Renal cortical epithelial cell (primary cell): ENCODE measurements at places on chromosomes 13 and 19.

- no peak for DNase-seq
Observed at GRCh38 chr13:69423844-69424243, 683.8 kb upstream of the ATXN8OS start.

DNA sequence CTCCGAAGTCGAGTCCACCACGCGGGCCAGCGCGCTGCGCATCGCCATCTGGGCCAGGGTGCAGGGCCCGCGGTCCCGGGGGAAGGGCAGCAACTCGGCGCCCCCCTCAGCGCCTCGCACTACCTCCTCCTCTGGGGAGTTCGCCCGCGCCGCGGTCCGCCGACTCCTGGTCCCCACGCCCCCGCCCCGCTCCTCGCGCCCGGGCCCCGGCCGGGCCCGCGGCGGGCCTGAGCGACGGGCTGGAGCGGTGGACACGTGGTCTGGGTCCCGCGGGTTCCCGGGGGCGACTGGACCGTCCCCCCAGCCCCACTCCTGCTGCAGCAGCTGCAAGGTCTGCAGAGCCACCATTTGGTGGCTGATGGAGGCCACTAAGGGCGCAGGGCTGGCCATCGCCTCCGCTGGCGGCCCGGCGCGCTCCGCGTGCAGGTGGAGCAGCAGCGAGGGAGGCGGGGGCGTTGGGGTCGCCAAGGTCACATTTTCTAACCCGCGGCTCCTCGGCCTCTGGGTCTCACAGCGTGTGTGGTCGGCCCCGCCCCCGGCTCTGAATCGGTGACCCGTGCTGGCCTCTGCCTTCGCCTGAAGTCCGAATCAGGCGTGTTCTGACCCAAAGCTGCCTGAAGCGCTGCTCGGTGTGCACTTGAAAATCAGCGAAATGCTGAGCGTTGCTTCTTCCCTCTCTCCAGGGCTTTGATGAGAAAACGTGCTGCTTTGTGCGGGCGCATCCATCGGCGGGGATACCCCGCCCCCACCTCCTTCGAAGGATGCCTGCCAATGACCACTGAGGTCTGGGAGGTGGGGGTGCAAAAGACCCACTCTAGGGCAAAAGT is at the start of gene DLEU7:
DLEU7 (minus strand) TSS at position 436 of the 827 bp plus-strand sequence; CDS start at position 390, 46 bp downstream.
- no peak for DNase-seq

- DNase-seq = no peak
Observed at GRCh38 chr19:784541-784940, 12.7 kb upstream of the PTBP1 start.

DNA sequence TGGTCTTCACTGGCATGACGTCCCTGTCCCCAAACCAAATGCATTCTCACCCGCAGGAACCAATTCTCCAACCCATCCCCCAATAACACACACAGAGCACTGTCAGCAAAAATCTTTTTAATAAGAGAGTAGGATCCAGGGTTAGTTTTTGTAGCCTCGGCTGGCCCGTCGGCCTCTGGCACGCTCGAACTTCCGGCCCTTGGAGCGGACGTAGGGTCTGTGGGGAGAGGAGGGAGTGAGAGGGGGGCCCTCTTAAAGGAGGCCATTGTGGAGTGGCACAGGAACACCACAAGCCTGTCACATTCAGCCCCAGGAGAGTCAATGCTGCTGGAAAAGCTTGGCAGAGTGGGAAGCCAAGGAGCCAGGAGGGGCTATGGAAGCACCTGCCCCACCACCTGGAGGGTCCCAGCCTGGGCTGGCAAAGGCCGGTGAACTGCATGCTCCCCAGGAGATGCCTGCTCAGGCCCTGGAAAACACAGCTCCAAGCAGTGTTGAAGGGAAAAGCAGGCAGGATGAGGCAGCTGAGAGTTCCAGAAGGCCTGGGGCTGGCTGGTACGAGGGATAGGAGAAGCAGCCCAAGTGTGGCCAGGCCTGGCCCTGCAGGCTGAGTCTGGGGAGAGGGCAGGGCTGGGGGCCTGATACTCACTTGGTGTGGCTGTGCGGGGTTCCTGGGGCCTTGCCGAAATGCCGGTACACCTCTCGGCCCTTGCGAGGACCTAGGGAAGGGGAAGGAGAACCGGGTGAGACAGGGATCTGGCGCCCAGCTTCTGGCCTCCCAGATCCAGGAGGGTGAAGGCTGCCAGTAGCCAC is 560 bp upstream of the FAM83E start:
- DNase-seq = no peak

DNA sequence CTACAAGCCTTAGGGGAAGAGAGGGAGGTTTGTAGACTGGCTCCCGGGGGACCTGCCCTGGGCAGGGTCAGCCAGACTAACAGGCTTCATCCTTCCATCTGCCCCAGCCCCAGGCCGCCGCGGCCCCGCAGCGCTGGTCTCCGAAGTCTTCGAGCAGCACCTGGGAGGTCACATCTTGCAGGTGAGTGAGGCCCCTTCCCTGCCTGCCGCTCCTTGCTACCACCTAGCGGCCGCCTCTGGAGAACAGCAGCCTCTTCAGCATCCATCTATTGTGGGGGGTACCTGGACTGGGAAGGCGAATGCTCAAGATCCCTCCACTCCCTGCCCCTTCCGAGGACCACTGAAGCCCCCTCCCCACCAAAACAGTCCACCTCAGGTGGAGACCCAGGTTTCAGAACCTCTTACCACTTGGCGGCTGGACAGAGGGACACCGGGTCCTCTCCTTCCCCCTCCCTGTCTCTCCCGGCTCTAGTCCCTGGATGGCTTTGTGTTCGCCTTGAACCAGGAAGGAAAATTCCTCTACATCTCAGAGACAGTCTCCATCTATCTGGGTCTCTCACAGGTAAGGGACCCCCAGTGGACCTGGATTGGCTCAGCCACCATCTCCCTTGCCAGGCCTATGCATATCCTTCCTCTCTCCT is 12.7 kb downstream of the NPAS1 start:
- peak; percentile 18 for DNase-seq

GRCh38 chr13:114153485-114154080 is 21.2 kb upstream of the RASA3 start:
- no peak for DNase-seq

DNA sequence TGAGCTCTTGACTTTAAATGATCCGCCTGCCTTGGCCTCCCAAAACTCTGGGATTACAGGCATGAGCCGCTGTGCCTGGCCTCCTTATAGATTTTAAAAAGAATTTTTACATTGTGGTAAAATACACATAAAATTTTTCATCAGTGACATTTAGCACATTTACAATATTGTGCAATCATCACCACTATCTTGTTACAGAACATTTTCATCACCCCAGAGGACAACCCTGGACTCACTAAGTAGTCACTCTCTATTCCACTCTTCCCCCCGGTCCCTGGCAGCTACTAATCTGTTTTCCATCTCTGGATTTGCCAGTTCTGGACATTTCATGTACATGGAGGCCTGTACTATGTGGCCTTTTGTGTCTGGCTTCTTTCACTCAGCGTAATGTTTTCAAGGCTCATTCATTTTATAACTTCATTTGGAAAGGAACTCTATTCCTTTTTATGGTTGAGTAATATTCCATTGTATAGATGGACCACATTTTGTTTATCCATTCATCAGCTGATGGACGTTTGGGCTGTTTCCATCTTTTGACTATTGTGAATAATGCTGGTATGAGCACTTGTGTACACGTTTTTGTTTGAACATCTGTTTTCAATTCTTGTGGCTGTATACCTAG is 19.9 kb downstream of the MEGF8 start:
- DNase-seq = no peak
